ENCODE measurements at places on chromosomes 13 and 19.

DNA sequence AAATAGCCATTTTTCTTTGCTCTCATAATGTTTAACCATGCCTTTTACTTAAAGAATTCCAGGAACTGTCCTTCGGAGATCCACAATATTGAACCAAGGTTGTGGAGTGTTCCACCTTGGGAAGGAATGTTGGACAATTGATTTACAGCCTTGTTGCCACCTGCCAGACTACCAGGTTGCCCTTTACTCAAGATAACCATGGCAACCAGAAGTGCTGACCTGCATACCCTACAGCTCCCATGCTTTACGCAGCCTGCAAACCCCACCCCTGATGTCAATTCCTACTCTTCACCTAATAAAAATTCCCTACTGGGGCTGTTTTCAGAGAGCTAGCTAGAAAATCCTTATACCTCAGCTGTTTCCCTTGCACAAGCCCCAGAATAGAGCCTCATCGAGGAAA, 151.0 kb upstream of the RXFP2 start:
- DNase-seq = no peak

- DNase-seq = no peak
These were observed 44.6 kb downstream of the ZNF787 start for GRCh38 chr19:56076498-56076897.

- no peak for DNase-seq
These were observed 63.7 kb upstream of the TMTC4 start for GRCh38 chr13:100738176-100738855.

DNA sequence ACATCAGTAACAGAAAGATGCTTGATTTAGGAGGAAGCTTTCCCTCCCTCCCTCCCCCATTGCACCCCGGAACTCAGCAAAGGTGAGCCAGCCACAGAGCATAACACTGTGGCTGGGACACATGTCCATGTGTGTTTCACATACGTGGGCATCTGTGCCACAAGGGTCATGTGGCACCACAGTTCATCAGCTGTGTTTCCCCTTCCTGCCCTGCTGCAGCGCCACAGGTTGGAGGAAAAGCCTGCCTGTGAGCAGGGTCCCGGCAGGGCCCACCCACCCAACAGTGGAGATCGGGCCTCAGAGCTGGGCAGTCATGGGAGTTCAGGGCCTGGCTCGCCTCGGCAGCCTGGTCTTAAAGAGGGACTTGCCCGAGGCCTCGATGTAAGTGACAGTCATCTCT, 2.8 kb downstream of the ACP5 start:
- DNase-seq = no peak

- DNase-seq = no peak
These were observed 19.8 kb downstream of the MYO9B start for GRCh38 chr19:17095141-17095919.

Measured in GM12892 (cell line).